ENCODE measurements at places on chromosomes 11 and 22. TPM values are rescaled to one million over a fixed set of nuclear protein-coding genes. Genes with fewer than 3 reads are reported as not detected.

- no peaks in the 10 kb centered on the region for H3K27me3 ChIP-seq
- H3K36me3 ChIP-seq, result no peaks in the 10 kb centered on the region
- no peak overlapping the region for H3K27ac ChIP-seq
- H3K4me3 ChIP-seq, result no peak overlapping the region
- DNase-seq, result no peak
Measured at GRCh38 chr11:121328967-121329679, 36.6 kb downstream of the SC5D start.

MMP8 gene
- 0.14 TPM for total RNA-seq

DENND5A gene
- 46.5 TPM for total RNA-seq

CCT8L2 gene
- total RNA-seq, result not detected

DNA sequence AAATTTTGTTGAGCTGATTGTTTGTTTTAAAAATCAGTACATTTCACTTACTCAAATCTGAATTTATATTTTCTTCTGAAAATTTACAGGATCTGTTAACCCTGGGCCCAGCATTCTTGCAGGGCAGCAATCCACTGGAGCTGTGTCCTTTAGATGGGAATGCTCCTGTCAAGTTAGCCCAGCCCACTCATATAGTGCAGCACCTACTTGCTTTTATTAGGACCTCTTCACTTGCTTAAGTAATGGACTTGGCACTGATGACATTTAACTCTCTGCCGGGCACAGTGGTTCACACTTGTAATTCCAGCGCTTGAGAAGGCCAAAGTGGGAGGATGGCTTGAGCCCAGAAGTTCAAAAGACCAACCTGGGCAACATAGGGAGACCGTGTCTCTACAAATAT, 89.6 kb downstream of the HSD17B12 start:
- H3K4me3 ChIP-seq, result no peak overlapping the region
- DNase-seq, result no peak
- H3K27ac ChIP-seq, result no peak overlapping the region
- peaks cover 49% of the 10 kb centered on the region for H3K36me3 ChIP-seq

DNA sequence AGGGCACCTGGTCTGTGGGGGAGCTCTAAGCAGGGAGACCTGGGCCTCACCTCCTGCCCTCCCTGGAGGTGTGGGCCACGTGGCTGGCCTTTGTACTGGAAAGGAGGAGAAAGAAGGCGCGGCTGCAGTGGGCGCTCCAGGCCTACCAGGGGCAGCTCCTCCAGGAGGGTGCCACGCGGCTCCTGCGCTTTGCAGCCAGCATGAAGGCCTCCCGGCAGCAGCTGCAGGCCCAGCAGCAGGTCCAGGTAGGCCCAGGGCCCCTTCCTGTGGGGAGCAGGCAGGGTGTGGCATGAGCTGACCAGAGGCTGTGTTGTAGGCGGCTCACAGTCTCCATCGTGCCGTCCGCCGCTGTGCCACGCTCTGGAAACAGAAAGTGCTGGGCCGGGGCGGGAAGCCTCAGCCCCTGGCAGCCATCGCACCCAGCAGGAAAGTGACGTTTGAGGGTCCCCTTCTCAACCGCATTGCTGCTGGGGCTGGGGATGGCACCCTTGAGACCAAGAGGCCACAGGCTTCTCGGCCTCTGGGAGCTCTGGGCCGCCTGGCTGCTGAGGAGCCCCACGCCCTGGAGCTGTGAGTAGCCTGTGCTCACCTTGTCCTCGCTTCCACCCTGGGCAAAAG, 48.6 kb downstream of the PISD start:
- H3K27me3 ChIP-seq, result no peaks in the 10 kb centered on the region
- peaks cover 21% of the 10 kb centered on the region for H3K4me1 ChIP-seq
- H3K4me3 ChIP-seq, result no peak overlapping the region

SCARF2 gene
- total RNA-seq, result 0.16 TPM

JRKL gene
- 8.5 TPM for total RNA-seq

PNPLA3 gene
- total RNA-seq, result 0.52 TPM

- no peak overlapping the region for H3K27ac ChIP-seq
- peak; percentile 3 for DNase-seq
- peaks cover 17% of the 10 kb centered on the region for H3K4me1 ChIP-seq
- H3K4me3 ChIP-seq, result peak overlapping the region; percentile 65
- no peaks in the 10 kb centered on the region for H3K36me3 ChIP-seq
- peaks cover 64% of the 10 kb centered on the region for H3K27me3 ChIP-seq
Measured at GRCh38 chr22:33922349-33922681, 2.0 kb upstream of the LARGE1 start.

DNA sequence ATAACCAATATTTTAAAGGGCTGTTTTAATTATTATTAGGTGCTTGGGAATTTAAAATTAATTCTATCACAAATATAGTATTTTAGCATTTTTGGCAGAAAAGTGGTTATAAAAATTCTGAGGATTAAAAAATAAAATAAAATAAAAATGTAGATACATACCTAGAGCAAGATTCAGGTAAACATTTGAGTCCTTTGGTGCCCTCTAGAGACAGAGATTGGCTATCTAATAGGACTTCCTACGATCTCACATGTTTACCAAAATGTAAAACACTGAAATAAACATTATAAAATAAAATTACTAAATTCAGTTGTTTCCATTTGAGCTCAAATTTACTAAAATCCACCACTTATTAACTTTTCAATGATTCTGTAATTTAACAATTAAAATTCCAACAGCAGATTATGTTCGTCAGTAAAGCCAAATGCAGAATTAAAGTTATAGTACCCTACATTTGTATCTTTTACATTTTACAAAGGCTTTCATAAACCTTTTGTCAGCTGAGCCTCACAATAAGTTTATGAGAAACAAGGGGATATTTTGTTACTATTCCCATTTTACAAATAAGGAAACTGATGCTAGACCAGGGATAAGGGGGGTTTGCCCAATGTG, 27.7 kb downstream of the SLC36A4 start:
- no peak overlapping the region for H3K27ac ChIP-seq
- no peak for DNase-seq
- H3K36me3 ChIP-seq, result peaks cover 4% of the 10 kb centered on the region
- no peak overlapping the region for H3K4me3 ChIP-seq

RNF215 gene
- total RNA-seq, result 3.9 TPM

DNA sequence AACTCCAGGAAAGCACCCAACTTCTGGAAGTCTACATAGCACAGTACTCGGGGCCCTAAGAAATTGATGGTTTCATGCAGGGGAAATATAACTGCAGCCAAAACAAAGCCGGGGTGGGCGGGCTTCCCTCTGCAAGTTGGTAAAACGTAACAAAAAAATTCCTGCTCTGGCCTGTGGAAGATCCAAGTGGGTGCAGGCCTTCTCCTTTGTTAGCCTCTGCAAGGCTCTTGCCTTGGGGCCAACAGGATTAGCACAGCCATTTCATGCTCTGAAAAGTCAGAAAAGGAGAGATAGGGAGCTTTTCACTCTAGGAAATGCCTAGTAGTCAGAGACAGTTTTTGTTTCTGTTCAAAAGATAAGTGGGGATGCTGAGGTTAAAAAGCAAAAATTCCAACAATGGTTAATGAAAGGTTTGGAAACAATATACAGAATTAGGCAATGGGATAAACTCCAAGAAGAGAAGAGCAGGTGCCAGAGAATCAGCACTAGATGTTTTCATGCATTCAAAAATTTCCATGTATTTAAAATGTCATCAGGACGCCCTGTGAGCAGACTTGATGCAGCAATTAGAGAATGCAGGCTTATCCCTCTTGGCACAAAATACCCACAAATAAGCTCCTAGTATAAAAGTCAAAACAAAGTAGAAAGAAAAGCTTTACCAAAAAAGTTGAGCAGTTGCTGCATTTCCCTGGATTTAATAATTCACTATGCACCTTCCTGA, 72.3 kb upstream of the CHRM4 start:
- peaks cover 3% of the 10 kb centered on the region for H3K4me1 ChIP-seq
- no peak overlapping the region for H3K4me3 ChIP-seq
- DNase-seq, result no peak
- no peaks in the 10 kb centered on the region for H3K36me3 ChIP-seq
- no peaks in the 10 kb centered on the region for H3K27me3 ChIP-seq

DNA sequence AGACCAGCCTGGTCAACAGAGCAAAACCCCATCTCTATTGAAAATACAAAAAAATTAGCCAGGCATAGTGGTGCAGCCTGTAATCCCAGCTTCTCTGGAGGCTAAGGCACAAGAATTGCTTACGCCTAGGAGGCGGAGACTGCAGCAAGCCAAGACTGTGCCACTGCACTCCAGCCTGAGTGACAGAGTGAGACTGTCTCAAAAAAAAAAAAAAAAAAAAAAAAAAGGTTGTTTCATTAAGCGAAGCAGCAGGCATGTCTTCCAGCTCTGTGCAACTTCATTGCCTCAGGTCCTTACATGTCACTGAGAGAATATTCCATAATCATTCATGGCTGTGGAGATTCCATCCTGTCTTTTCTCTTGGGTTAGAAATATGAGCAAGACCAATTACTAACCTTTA, 16.9 kb downstream of the GAB2 start:
- no peak for DNase-seq
- H3K4me1 ChIP-seq, result peaks cover 2% of the 10 kb centered on the region
- no peak overlapping the region for H3K4me3 ChIP-seq
- no peaks in the 10 kb centered on the region for H3K36me3 ChIP-seq
- H3K27me3 ChIP-seq, result no peaks in the 10 kb centered on the region
- no peak overlapping the region for H3K27ac ChIP-seq
